Mucosa of gallbladder (tissue), 1 donor: ENCODE measurements at places on chromosomes 1 and 21. TPM values are rescaled to one million over a fixed set of nuclear protein-coding genes. Genes with fewer than 3 reads are reported as not detected.

The MYOM3 gene
- total RNA-seq: 1.7 TPM

- DNase-seq: no peak
These were observed 101.7 kb downstream of the ADSS2 start for GRCh38 chr1:244350027-244350426.

GRCh38 chr1:71882226-71882625 lies 400.1 kb downstream of the NEGR1 start:
- DNase-seq: no peak

DNA sequence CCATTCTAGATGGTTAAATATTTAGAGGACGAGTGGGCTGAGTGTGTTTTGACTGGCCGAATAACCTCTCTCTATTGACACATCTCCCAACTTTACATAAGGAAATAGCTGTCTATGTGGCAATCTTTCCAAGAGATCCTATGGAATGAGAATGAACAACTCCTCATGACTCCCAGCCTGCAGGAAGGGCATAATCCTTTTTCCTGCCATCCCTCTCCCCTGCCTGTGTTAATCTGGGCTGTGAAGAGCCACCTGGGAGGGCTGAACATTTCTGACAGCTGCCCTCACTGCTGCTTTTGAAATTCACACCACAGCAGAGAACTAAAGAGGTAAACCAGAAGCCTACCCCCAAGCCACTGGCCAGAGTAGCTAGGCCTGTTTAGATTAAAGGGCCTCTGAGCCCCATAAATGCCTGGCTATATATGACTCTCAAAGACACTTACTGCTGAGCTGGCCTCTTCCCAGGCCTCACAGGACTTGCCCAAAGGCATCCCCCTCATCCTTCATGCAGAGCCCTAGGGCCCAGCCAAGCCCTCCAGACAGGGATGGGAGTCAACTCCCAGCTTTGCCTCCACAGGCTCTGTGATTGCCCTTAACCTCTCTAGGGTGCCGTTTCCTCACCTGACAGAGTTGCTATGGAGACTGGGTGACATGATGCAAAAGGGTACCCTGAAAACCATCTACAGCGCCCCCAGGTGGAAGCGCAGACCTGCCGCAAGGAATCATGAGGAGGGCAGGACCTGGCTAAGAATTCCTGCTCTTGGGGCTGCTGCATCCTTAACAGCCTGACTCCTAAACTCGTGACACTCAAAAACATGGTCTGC lies 42.0 kb upstream of the LDLRAP1 start:
- no peak for DNase-seq
